ENCODE measurements at places on chromosomes 11 and 22.

- no peak for DNase-seq
Observed at GRCh38 chr11:2549491-2549875, 104.7 kb downstream of the KCNQ1 start.

GRCh38 chr22:29328566-29329500 lies 13.3 kb upstream of the RASL10A start:
- DNase-seq = no peak

GRCh38 chr11:60835534-60835846 lies 6.4 kb upstream of the CCDC86 start:
- no peak for DNase-seq

GRCh38 chr11:104653407-104653806 lies 244.9 kb downstream of the CASP12 start:
- DNase-seq = no peak

DNA sequence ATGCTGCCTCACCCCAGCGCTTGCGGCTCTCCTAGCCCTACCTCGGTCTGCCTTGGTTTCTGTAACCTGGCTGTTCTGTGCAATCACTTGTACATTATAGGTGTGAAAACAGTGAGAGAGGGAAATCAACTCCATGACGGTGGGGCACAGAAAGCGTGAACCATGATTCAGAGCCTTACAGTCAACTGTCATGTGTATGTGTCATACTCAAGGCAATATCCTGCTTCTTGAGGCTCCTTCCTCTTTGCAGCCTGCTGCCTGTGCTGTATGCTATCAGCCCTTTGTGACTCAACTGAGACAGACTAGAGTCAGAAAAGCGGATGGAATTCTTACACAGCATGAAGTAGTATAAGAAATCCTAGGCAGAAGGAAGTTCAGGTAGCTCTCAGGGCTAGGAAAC lies 2.1 kb downstream of the NRIP3 start:
- DNase-seq = no peak

GRCh38 chr11:42043312-42043711 lies 583.9 kb upstream of the LRRC4C start:
- DNase-seq = no peak

GRCh38 chr11:68125164-68125563 lies 4.0 kb upstream of the CHKA start:
- DNase-seq = no peak

- DNase-seq = peak; percentile 63
Observed at GRCh38 chr11:128711136-128711535, 17.3 kb downstream of the FLI1 start.

GRCh38 chr11:92969634-92970347 lies at the start of gene MTNR1B:
TSS of gene MTNR1B (plus strand) at chr11:92969651. CDS start at chr11:92969726, 75 bp downstream.
- DNase-seq = no peak

DNA sequence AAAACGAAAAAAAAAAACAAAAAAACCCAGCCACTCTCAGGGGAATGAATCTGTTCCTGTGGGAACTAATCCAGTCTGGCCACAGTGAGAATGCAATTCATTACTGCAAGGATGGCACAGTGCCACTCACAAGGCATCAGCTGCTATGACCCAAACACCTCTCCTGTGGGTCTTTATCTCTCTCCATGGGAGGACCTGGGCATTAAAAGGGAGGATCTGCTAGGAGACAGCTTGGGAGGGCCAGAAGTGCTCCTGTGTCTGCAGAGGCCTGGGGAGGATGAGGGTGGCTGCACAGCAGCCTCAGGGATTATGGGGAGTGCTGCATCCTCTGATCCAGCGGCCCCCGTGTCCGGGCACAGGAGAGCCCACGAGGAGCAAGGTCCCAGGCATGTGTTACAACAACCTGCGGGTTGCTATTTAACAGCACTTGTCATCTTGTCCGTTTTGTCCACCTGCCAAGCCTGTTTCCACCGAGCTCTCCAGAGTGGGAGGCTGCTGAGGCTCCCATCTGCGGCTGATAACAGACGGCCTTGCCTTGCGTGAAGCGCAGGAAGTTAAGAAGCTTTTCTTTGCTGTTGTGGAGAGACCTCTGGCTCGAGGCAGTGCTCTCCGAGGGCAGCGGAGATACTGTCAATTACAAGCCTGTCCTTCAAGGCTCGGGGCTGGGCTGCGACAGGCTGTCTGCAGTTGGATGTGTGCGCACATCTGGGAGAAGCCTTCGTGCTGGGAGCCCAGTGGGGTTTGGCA lies 97.7 kb downstream of the NXPE2 start:
- DNase-seq = no peak

- DNase-seq = no peak
Observed at GRCh38 chr11:95912902-95913560, 10.9 kb downstream of the MTMR2 start.

GRCh38 chr11:125743681-125744080 lies 2.4 kb upstream of the PATE1 start:
- DNase-seq = no peak

GRCh38 chr11:75317446-75318122 lies 33.9 kb downstream of the ARRB1 start:
- no peak for DNase-seq

- no peak for DNase-seq
Observed at GRCh38 chr11:40062616-40063015, 1396.8 kb downstream of the LRRC4C start.

DNA sequence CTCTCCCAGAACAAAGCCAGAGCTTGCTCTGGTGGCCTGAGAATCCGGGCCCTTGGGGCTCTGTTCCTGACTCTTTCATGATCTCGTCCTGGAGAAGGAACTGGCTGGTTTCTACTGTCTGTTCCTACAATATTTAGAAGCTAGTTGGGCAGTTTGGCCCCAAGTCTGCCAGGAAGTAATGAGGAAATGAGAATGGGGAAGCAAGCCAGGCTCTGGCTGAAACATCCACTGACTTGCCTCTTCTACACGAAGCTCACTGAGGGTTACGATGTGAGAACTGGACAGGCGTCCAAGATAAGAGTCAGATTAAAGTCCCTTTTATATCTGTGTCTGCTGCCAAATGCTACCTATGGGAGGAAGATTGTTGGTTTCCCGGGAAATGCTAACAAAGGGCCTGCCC lies 110.0 kb upstream of the KIRREL3 start:
- no peak for DNase-seq

- no peak for DNase-seq
Observed at GRCh38 chr11:75244052-75244814, 3.7 kb downstream of the TPBGL start.

DNA sequence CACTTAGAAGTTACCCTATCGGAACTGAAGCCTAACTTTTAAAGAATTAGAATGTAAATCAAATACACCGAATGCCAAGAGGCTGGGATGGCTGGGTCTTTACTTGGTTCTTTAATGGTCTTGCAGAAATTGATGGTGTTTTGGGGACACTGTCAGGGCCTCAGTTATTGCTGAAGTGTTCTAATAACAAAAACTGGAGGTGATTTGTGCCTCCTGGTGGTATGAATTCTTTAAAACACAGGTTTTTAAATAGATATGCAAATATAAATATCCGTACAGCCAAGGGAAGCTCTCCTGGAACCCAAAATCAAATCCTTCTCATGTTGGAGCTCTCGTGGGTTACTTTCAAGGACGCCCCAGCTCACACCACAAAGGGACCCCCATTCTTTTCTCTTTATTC lies 19.3 kb upstream of the TMPRSS5 start:
- no peak for DNase-seq

GRCh38 chr22:38205261-38206128 lies 3.7 kb downstream of the MAFF start:
- DNase-seq = no peak

- no peak for DNase-seq
Observed at GRCh38 chr22:25666308-25666707, 75.7 kb upstream of the MYO18B start.

GRCh38 chr11:31805629-31806185 lies 5.4 kb downstream of the PAX6 start:
- no peak for DNase-seq

GRCh38 chr11:2806351-2807024 lies 79.1 kb downstream of the CDKN1C start:
- DNase-seq = no peak

- no peak for DNase-seq
Observed at GRCh38 chr11:46601129-46601528, 7.3 kb upstream of the AMBRA1 start.

DNA sequence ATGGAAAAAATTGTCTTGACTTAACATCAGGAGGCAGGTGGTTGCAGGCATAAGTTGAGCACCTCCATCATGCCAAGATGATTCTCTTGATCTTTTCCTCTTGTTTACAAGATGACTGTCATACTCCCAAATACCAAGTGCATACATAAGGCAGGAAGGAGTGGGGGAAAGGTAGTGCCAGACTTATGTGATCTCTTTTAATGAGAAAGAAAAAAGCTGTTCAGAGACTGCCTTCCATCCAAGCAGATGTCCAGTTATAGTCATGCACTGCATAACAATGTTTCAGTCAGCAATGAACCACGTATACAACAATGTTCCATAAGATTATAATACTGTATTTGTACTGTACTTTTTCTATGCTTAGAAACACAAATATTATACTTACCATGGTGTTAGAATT lies 135.7 kb downstream of the EHF start:
- DNase-seq = no peak

DNA sequence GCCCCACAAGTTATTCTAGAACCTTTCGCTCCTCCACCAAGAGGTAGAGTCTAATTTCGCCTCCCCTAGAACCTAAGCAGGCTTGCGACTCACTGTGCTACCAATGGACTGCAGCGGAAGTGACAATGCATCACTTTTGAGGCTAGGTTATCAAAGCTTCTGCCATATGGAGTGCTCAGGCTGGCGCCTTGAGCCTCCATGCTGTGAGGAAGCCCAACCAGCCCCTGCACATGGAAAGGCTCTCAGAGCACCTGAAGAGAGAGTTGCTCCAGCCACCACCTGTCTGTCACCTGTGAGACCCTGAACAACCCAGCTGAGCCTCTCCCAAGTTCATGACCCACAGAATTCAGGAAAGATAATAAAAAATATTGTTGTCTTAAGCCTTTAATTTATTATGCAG lies 29.3 kb upstream of the CBX7 start:
- no peak for DNase-seq

DNA sequence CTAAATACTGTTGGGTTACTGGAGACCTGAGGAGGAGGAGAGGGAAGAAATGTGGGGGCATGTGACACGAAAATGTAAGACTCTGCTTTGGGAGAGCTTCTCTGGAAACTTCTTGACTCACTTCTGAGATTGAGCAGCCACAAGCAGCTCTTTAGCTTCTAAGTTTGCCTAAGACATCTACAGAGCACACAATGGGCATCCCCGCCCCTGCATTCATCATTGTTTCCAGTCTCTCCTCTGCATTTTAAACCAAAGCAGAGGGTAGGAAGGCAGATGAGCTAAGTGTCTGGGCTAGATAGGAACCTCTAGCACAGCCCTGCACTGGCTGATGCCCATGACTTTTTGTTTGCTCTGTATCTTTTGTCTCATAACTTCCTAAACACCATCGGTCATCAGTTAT lies 2.1 kb upstream of the OR52D1 start:
- no peak for DNase-seq

- no peak for DNase-seq
Observed at GRCh38 chr11:130531061-130531460, 82.6 kb downstream of the ADAMTS15 start.

- no peak for DNase-seq
Observed at GRCh38 chr22:48682504-48682903, 1145.2 kb downstream of the BRD1 start.

DNA sequence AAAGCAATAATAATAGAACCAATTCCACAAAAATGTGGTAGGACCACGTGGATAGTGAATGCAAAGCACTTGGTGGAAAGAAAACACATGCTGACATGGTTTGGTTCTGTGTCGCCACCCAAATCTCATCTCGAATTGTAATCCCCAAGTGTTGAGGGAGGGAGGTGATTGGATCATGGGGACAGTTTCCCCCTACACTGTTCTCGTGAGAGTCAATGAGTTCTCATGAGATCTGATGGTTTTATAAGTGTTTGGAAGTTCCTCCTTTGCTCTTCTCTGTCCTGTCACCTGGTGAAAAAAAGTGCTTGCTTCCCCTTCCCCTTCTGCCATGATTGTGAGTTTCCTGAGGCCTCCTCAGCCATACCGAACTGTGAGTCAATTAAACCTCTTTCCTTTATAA lies 421.9 kb upstream of the CADM1 start:
- DNase-seq = no peak

- DNase-seq = no peak
Observed at GRCh38 chr11:88012456-88012855, 162.8 kb downstream of the RAB38 start.

- no peak for DNase-seq
Observed at GRCh38 chr22:50445071-50445879, 29.6 kb downstream of the SBF1 start.

DNA sequence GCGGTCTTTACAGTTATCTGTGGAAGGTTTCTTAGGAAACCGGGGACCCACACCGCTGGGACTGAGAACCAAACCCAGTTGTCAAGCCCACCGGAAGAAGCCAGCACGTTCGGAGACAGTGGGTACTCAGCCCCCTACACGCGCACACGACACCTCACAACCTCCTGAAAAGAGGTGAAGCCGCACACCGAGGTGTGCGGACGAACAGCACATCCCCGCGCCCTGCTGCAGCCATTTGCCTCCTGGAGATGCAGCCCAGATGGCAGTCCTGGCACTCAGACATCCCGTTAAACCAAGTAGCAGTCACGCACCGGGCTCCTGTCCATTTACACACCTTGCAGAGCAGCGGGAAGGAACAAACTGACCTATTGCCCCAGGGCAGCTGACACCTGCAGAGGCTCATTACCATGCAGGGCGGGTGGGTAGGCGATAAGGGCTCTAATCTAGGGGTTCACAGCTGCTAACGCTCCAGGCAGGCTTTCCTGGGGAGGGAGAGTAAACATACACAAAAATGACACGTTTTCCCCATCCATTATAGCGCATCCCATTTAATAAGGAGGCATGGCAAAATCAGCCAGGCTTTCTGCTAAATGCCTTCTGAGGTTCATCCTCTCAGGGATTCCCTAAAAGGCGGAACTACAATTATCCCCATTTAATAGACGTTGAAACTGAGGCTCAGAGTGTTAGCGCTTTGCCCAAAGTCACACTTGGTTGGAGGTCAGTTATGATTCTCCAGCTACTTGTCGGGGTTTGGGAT lies 864 bp upstream of the EHBP1L1 start:
- DNase-seq = no peak

- DNase-seq = no peak
Observed at GRCh38 chr22:28791841-28792490, 8.4 kb downstream of the XBP1 start.

GRCh38 chr11:13602844-13603243 lies 65.6 kb upstream of the FAR1 start:
- DNase-seq = no peak

DNA sequence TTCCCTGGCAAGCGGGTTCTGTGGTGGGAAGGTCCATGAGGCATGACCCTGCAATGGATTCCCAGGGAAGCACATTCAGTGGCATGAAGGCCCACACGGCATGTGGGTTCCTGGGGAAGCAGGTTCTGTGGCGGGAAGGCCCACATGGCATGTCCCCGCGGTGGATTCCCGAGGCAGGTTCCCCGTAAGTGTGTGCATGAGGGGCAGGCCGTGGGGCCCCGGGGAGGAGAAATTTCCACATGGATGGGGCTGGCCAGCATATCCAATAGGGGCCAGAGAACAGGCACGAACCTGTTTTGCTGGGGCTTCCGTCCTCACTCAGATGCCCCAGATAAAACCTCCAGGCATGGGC lies 83.7 kb downstream of the PHF21B start:
- no peak for DNase-seq

- DNase-seq = no peak
Observed at GRCh38 chr11:83557653-83558052, 271.5 kb upstream of the CCDC90B start.

Measured in COLO829 (cell line).